ENCODE measurements at places on chromosomes 6 and 20.

DNA sequence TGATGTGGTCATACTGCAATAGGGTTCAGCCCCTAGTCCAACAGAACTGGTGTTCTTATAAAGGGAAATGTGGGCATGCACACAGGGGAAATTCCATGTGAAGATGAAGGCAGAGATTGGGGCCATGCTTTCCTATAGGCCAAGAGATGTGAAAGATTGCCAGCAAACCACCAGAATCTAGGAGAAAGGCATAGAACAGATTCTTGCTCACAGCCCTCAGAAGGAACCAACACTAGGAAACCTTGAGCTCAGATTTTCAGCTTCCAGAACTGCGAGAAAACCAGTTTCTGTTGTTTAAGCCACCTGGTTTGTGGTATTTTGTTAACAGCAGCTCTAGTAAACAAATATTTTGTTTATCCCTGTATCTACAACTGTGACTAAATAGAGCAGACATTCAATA is 197.6 kb upstream of the CITED2 start:
- DNase-seq: no peak

GRCh38 chr20:19774135-19774933 is 16.3 kb downstream of the RIN2 start:
- DNase-seq: no peak

GRCh38 chr6:111631903-111632460 is 26.3 kb upstream of the TRAF3IP2 start:
- DNase-seq: no peak

DNA sequence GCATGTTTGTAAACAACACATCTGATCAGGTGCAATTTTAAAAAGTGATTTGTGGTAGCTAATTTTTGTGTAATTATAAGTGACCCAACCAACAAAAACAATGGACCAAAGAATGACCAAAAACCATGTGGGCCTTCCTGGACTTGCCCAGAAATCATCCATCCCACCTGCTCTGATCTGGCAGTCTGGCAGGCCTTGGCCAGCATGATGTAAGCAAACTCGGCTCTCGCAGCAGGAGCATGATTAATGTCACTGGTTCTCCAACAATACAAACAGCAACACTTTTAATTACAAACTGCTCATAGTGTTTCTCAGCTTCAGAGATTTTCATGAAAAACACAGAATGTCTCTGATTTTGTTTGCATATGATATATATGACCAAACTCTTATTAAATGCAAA is 16.1 kb downstream of the TP53INP2 start:
- DNase-seq: no peak

GRCh38 chr6:85459224-85459901 is 9.5 kb downstream of the NT5E start:
- peak; percentile 45 for DNase-seq

DNA sequence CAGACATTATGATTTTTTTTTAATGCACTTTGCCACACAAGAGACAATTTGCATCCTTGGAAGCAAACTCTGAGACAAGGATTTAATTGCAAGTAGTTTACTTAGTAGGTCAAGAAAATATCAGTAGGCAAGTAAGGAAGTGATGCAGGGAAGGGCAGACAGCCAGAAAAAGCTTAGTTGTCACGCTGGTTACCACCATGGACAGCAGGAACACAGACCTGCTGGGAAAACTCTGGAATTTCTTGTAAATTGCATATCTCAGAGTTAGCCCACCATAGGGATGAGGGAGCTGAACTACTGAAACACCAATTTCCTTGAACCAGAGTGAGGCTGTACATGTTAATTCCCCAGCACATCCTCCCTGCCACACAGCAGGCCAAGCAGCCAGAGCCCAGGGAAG is 92.7 kb downstream of the L3MBTL3 start:
- no peak for DNase-seq

DNA sequence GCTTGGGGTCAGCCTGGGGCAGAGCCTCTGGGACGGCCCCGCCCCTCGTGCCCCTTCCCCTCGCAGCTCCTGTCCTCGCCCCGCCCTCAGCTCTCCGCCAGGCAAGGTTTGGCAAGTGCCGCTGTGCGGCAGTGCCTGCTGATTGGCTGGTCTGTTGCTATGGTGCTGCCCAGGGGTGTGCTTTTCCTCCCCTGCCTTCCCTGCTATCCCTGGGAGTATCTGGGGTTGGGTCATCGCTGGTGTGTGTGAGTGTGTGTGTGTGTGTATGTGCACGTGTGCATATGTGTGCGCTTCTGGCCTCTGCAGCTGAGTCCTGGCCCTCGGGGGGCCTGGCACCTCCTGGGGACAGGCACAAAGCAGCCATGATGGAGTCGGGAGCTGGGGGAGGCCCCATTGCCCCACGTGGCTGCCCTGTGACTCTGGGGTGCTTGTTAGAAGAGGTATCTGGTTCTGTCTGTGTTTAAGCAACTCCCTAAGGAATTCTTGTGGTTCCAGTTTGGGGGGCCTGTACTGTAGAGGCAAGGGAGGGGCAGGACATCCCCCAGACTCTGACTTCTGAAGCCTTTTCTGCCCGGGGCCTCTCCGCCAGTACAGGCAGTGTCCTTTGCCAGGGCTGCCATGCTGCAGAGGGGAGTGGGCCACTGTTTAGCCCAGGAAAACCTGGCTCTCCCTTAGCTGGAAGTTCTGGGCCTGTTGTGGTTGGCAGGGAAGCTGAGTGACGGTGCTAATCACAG is 6.9 kb downstream of the RTEL1 start:
- no peak for DNase-seq

- DNase-seq: no peak
These were observed 109.1 kb upstream of the PRSS16 start for GRCh38 chr6:27138406-27138805.

- no peak for DNase-seq
These were observed 1.1 kb downstream of the ESR1 start for GRCh38 chr6:151808371-151809241.

- DNase-seq: no peak
These were observed 180.7 kb downstream of the EPHA7 start for GRCh38 chr6:93238632-93239031.

DNA sequence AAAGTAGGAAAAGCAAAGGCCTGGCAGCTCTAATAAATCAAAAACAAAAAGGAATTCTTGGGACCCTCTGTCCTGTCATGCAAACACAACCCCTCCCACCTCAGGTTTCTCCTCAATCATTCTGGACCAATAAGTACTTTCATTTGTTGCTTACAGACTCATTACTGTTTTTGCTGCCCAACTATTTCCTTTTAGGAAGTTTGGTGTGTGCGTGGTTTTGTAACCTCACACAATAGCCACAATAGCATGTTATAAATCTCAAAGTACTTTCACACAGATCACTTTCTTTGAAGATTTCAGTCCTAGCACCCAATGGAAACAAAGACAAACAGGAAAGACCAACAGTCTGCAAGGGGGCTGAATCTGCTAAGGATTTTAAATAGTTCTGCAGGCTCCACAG is 4.5 kb downstream of the MRPL14 start:
- no peak for DNase-seq

- no peak for DNase-seq
These were observed 33.9 kb downstream of the PSMG4 start for GRCh38 chr6:3292431-3293197.

GRCh38 chr6:137093183-137094069 is 48.7 kb upstream of the IL20RA start:
- DNase-seq: no peak

DNA sequence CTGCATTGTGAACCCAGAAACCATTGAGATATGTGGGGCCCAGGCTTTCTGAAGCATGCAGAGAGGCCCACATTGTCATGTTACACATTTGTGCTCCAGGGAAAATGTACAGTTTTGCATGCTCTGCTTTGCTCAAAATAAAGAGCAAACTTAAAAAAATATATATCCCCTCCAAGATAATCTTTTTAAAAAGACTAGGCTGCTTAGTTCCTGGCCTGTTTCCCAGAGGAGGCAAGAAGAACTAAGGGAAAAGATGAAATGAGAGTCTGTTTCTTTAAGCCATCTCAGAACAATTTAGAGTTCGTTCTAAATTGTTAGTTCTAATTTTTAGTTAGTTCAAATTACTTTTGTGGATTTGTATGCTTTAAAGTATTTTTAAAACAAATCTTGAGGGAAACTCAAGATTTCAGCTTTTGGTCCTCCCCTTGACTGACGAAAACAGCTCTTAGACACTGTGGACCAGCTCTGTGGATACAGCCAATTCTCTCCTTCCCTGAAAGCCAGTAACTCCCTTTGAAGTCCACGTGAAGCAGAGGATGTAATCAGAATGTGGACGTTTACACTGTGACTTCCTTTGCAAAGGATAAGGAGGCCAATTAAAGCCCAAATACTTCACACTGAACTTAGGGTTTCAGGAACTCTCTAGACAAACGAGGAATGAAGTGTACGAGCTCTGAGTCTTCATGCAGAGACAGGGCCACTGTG is 84.7 kb downstream of the CD164 start:
- no peak for DNase-seq

DNA sequence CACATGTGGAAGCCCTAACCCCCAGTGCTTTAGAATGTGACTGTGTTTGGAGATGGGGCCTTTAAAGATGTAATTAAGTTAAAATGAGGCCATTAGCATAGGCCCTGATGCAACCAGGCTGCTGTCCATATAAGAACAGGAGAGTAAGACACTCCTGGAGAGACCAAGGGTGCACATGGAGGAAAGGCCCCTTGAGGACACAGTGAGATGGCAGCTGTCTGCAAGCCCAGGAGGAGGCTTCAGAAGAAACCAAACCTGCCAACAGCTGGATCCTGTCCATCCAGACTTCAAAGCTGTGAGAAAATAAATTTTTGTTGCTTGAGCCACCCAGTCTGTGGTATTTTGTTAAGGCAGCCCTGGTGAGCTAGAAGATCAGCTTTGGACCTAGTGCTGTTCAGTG is 16.8 kb upstream of the SNRPB2 start:
- no peak for DNase-seq

- no peak for DNase-seq
These were observed 107.6 kb downstream of the PSMB1 start for GRCh38 chr6:170445487-170445886.

GRCh38 chr6:69994251-69994650 is 127.9 kb downstream of the COL19A1 start:
- DNase-seq: no peak

DNA sequence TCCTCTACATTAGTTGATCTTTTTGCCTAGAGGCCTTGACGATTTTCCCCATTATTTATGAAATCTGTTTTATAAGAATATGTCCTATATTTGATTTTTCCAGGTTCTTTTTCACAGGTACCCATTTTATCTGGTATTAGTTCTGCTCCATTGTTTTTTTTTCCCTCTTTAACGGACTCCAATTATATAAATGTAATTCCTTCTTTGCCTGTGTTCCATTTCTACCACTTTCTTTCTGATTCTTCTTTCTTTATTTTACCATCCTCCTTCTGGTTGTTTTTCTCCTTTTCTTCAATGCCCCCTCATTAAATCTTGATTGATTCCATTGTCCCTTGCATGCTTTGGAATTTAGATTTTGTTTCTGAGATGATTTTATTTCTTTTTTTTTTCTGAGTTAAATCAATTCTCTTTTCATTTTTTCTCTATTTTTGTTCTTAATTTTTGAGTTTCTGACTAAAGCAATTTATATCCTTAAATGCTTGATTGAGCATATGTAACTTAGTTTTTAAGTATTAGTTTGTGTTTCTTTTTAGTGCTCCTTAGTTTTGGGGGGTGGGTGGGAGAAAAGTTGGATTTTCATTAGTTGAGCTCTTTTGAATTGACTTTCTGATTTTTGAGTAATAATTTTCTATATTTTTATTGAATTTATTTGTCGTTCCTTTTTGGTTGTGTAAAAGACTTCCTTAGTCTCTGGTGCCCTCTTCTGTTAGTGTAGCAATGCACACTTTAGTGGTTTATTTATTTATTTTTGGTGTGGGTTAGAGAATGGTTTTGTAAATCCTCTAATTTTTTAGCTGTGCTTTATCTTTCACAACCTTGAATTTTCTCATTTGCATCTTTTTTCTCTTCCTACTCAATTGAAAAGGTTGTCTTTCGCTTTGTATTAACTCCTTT is 140.8 kb downstream of the FARS2 start:
- DNase-seq: no peak

- peak; percentile 13 for DNase-seq
These were observed 25.2 kb downstream of the FBXO30 start for GRCh38 chr6:145789443-145789842.

DNA sequence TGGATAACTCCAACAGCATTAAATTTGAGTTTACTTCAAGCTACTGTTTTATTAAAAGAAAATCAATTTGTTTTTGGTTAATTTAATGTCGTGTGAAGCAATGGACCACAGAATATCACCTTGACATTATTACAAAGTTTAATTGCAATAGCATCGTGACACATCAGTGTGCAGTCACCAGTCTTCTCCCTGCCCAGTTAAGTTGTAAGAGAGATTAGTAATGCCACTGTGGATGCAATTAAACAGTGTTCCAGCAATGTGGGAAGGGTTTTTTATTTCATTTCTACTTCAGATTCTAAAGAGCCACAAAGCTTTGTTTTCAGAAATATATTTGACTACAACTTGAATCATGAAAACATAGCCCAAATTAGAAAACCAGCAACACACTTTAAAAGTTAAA is 128.7 kb downstream of the SYNE1 start:
- no peak for DNase-seq

- DNase-seq: no peak
These were observed 92.2 kb downstream of the UNC5CL start for GRCh38 chr6:40946738-40947301.

DNA sequence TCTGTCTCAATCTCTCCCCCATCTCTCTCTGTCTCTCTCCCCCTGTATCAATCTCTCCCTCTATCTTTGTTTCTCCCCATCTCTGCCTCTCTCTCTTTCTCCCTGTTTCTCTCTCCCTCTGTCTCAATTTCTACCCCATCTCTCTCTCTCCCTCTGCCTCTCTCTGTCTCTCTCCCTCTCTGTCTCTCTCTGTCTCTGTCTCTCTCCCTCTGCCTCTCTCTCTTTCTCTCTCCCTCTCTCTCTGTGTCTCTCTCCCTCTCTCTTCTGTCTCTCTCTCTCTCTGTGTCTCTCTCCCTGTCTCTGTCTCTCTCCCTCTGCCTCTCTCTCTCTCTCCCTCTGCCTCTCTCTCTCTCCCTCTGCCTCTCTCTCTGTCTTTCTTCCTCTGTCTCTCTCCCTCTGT is 62.6 kb downstream of the DACT2 start:
- no peak for DNase-seq

GRCh38 chr6:109393886-109394281 is 11.6 kb upstream of the CD164 start:
- DNase-seq: no peak

GRCh38 chr20:44364780-44365179 is 9.3 kb downstream of the HNF4A start:
- DNase-seq: no peak

DNA sequence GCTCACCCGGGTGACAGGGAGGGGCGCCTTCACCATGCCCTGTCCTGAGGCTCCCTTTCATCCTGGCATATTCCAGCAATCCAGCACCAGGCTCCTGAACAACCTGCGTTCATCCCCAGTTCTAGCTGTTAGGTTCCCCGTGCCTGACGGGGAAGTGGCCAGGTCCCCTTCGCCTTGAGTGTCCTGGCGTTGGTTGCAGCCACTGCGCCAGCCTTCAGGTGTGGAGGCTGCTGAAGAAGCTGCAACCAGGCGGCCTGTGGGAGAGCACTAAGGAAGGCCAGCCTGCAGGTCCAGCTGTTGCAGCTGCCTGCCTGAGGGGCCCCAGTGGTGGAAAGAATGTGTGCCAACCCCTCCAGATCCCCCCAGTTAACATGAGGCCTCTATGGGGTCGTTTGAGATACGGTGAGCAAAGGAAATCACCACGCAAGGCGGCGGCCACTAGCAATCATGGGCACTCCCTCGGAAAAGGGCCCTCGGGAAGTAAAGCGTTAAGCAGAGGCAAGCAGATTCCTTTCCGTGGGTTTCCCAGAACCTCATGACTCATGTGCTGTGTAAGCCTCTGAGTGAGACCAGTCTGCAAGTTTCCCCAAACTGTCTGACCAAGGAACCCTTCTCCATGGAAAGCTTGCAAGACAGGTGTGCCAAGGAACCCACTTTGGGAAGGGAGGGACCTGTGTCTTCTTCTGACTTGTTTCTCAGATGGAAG is 320.8 kb downstream of the TAF4 start:
- peak; percentile 16 for DNase-seq

Measured in AG04450 (cell line).